Neural crest cell (in vitro differentiated cells): ENCODE measurements at places on chromosomes 3 and 15.

- no peak for DNase-seq
Measured at GRCh38 chr3:89043406-89043932, 64.0 kb upstream of the EPHA3 start.

- no peak for DNase-seq
Measured at GRCh38 chr3:80559701-80560100, 791.9 kb upstream of the ROBO1 start.

- no peak for DNase-seq
Measured at GRCh38 chr3:8853081-8853480, 83.7 kb upstream of the OXTR start.

DNA sequence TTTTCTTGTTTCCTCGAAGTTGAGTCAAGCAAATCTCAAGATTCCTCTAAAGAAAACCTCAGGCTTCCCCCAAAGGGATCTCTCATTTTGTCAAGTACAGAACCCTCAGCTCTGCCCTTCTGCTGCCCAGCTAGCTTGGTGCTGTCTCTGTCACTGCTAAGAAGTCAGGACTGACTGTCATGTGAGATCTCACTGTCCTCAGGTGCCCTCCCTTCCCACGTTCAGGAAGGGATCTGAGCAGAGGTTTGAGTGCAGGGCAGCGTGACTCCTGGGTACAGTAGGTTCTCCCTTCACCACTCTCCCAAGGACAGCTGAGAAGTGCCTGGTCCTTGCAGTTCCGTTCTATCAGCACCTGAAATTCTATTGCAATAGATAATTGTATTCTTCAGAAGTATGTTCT is 229.7 kb downstream of the SLCO3A1 start:
- no peak for DNase-seq

GRCh38 chr3:185659942-185660921 is 74.1 kb downstream of the SENP2 start:
- DNase-seq, result peak; percentile 88

- no peak for DNase-seq
Measured at GRCh38 chr3:162487138-162487537, 990.5 kb downstream of the OTOL1 start.

DNA sequence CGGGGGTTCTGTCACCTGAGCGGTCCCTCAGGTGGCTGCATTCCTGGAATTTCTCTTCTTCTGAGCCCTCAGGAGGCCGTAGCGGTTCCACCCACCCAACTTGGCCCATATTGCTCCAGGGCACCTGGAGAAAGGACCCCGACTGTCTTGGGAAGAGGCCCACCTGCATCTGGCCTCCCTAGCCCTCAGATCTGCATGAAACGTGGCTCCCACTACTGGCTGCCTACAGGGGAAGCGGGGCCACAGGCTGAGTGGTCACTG is 9.9 kb upstream of the ANPEP start:
- no peak for DNase-seq

DNA sequence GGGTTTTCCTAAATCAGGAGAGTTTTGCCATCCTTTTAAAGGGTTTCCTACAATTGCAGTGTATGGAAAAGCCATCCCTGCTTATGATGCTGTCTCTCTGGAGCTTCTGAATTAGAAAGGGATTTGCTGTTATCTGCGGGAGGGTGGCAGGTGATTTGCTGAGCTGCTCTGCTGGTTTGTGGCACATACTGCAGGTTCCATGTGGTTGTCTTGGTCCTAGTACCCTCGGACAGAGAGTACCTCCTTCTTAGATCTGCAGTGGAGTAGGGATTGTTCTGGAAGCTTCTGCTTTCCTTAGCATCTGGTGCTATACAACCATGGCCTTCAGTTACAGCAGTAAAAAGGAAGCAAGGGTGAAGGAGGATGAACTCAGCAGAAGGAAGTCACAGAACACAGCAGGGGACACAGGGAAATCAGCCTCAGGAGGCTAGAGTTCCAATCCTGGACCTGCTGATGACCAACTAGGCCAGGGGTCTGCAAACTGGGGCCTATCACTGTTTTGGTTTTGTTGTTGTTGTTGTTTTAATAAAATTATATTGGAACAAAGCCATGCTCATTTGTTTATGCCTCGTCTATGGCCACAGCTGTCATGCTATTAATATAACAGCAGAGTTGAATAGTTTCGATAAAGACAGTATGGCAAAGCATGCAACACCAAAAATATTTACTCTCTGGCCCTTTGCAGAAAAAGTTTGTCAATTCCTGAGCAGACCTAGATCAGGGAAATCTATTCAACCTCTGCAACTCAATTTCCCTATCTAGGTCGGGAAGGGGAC is 39.5 kb downstream of the STARD5 start:
- DNase-seq, result no peak

- no peak for DNase-seq
Measured at GRCh38 chr15:49135911-49136310, 19.5 kb downstream of the COPS2 start.

- DNase-seq, result no peak
Measured at GRCh38 chr3:150062492-150062891, 91.8 kb upstream of the PFN2 start.

- DNase-seq, result no peak
Measured at GRCh38 chr3:123281406-123281805, 79.7 kb downstream of the SEC22A start.

DNA sequence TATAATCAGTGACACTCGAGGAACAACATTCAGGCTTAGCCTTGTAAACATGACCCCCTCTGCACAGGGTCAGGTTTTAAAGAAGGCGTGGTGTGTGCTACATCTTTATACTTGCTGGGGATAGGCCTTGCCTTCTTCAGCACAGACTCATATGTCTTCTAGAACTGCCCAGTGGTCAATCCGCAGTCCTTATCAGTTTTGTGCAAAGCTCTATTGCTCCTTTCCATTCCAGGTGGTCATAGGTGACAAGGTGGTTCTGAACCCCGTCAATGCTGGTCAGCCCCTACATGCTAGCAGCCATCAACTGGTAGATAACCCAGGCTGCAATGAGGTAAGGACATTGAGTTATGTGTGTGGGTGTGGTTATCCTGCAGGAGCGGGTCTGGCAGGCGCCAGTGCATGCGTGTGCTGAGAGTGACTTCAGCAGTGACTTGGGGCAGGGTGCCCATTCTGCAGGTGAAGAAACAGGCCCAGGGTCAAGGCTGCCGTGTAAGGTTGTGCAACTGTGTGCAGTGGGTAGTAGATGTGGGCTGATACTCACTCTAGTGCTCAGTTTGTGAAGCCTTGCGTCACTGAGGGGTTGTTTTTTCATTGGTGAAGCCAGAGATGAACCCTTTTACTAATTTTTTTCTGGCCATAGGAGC is 150.9 kb downstream of the ITPR1 start:
- DNase-seq, result no peak

GRCh38 chr15:31245756-31246155 is 80.9 kb upstream of the KLF13 start:
- DNase-seq, result no peak

- DNase-seq, result no peak
Measured at GRCh38 chr3:188712991-188713390, 458.8 kb upstream of the TPRG1 start.

- DNase-seq, result no peak
Measured at GRCh38 chr15:81888748-81889484, 156.9 kb downstream of the MEX3B start.

GRCh38 chr3:188421836-188422540 is 268.0 kb downstream of the LPP start:
- DNase-seq, result no peak

- no peak for DNase-seq
Measured at GRCh38 chr3:153980252-153980590, 141.0 kb upstream of the ARHGEF26 start.

DNA sequence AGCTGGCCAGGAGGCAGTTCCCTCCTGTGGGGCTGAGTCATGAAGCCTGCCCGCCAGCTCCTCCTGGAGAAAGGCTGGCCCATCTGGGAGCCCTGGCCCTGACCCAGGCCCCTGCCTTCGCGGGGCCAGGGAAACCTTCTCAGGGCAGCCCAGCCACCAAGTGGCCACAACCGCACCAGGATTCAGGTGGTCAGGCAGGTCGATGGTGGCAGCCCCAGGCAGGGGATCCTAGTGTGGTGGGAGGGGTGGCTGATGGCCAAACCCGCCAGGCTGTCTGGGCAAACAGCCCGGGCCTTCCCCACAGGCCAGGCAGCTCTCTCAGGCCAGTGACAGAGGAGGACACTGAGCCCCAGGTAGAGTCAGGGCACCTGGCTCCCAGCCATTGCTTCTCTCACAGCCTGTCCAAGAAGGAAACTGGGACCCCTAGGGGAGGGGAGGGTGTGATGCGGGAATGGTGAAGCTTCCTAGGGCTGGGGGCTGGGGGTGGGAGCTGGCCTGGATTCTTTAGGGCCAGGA is 1.2 kb downstream of the TWF2 start:
- DNase-seq, result no peak

DNA sequence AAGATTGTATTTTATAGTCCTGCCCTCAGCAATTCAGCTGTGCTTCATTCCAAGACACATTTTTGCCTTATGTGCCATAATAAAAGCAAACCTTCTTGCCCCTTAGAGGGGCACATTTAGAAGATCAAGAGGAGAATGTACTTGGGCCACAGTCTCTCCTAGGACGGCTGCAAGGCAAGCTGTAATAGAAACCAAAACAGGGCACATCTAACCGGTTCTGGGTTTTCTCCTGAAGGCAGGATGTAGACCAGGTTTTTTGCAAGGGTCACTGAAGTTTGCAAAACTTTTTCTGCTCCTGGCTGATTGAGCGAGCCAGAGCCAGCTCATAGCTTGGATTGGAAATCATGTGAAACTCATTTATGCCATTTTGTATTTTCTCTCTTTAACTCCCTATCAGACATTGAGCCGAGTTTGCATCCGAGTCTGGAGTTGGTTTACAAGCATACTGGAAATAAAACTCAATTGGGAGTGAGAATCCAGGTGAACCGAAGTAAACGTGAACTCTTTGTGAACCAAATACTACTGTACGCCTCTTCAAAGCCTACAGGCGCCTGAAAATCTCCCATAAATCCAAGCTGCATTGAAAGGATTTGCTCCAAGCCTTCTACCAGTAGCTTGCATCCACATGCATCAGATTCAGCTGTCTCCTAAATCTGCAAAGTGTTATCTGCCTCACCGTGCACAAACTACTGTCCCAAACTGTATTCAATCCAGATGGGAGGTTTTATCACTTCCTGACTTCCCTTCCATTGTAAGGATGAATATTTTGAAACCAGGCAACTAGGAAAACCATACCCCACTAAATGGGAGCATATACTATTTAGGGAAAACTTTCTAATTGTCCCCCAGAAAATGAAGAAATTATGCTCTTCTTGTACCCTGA is 60.9 kb upstream of the TSC22D2 start:
- no peak for DNase-seq

- no peak for DNase-seq
Measured at GRCh38 chr3:154791611-154792010, 288.5 kb upstream of the MME start.

DNA sequence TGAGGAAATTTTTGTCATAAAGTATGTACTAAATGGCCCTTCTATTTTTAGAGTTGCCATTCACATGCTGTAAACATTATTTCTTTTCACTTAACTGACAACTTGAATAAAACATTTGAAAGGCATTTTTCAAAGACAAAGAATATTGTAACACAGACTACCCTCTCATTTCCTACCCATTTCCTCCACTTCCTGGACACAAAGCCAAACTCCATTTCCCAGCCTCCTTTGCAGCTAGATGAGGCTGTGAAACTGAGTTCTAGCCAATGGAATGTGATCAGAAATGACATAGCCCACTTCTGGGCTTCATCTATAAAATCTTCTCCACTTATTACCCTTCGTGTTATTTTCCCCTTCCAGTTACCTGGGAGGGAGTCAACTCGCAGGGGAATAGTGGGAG is 288.9 kb upstream of the DPH6 start:
- DNase-seq, result no peak

DNA sequence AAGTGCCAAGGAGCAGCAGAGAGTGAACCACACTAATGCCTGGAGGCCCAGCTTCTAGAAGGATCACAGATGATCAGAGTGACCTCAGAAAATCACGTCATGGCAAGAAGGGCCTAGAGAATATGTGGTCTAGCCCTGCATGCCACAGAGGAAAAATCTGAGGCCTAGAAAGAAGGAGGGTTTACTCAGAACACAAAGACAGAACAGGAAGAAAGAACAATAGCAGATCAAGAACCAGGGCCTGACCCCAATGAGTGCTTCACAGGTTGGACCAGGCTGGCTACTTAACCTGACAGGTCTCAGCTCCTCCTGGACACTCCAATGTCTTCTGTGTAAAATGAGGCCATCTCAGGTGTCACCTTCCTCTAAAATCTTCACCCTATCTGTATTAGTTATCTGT is 14.2 kb downstream of the RAB6B start:
- DNase-seq, result no peak

DNA sequence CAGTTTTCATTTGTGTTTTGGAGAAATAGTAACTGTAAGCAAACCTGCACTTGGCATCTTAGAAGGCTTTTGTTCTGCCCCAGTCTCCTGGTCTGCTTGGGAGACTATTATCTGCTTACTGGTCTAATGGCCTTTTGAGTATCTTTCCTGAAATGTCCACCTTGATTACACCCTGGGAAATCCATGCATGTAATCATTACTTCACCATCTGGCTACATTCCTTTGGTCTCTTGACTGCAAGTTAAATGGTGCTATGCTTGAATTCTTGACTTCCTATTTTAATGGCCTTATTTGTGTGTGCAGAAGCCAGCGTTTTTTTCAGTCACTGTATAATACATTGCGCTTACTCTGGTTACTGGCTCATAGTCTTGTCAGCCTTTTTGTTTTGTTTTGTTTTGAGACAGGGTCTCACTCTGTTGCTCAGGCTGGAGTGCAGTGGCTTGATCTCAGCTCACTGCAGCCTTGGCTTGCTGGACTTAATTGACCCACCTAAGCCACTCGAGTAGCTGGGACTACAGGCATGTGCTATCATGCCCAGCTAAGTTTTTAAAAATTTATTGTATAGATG is 30.0 kb downstream of the CHD2 start:
- DNase-seq, result no peak

- DNase-seq, result peak; percentile 7
Measured at GRCh38 chr3:171328419-171329082, 131.7 kb downstream of the TNIK start.

- DNase-seq, result no peak
Measured at GRCh38 chr3:122105626-122106025, 50.5 kb downstream of the CD86 start.

- no peak for DNase-seq
Measured at GRCh38 chr3:53114412-53115074, 15.7 kb downstream of the RFT1 start.

DNA sequence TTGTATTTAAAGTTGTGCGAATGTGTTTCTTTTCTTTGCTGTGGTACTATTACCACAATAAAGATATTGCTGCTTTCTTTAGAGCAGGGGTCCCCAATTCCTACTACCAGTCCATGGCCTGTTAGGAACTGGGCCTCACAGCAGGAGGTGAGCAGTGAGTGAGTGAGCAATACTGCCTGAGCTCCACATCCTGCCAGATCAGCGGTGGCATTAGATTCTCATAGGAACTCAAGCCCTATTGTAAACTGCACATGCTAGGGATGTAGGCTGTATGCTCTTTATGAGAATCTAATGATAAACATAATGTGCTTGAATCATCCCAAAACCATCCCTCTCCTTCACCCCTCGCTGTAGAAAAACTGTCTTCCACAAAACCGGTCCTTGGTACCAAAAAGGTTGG is 41.6 kb downstream of the DMXL2 start:
- DNase-seq, result no peak

DNA sequence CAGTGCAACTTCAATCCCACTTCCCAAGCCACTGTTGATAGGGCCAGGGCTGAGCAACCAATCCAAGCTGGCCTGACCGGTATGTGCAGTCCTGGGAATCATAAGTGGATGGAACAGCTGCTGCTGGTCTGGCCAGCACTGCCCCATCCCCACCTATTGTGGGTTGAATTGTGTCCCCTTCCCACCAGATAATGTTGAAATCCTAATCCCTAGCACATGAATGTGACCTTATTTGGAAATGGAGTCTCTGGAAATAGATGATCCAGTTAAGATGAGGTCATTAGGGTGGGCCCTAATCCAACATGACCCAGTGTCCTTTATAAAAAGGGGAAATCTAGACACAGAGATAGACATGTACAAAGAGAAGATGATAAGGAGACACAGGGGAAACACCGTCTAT is 13.7 kb upstream of the PDIA5 start:
- DNase-seq, result no peak
